ENCODE measurements at places on chromosomes 1 and 21.

GRCh38 chr1:174397261-174397660 is 50.5 kb upstream of the GPR52 start:
- no peak for DNase-seq

DNA sequence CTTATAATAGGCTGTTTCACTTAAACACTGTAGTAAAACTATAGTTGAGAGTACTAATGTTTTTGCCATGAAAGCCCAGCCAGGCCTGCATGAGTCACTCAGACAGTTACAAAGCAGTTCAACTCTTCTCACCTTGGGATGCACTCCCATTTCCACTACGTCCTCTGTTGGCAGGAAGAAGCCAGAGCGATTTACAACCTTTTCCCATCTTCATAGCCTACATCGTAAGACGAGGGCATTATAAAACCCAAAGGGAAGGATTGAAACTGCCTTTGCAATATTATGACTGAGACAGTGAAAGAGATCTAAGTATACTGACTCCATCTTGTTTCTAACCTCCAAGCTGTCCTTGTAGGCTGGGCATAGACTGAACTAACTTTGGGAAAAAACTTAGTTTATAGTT is 71.8 kb upstream of the CSF1 start:
- peak; percentile 69 for DNase-seq

- peak; percentile 46 for DNase-seq
These were observed 208.5 kb upstream of the DAB1 start for GRCh38 chr1:57632401-57632800.

DNA sequence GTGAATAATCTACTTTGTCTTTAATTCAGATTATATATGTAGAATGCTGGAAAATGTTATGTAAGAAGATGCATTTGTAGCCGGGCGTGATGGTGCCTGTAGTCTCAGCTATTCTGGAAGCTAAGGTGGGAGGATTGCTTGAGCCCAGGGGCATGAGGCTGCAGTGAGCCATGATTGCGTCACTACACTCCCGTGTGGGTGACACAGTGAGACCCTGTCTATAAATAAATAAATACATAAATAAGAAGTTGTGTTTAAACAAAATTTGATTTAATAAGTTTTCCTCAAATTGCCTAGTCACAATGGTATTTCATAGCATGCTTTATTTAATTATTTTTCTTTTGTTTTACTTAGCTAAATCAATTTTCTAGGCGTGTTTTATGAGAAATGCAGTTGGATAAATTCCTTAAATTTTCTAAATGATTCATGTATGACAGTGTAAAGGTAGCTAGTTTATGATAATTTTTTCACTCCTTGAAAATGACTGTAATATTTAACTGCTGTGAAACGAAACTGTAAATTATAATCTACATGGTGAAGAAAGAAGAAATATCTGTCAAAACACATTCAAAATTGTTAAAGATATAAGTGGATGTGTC is 232.6 kb downstream of the SRGAP2C start:
- DNase-seq, result no peak

GRCh38 chr1:162988869-162989268 is 80.3 kb upstream of the RGS4 start:
- no peak for DNase-seq

GRCh38 chr1:113677250-113678158 is 81.8 kb downstream of the PHTF1 start:
- peak; percentile 52 for DNase-seq

- DNase-seq, result no peak
These were observed 14.7 kb upstream of the GSTM4 start for GRCh38 chr1:109641078-109641740.

- peak; percentile 74 for DNase-seq
These were observed 16.3 kb upstream of the CDK18 start for GRCh38 chr1:205488074-205488723.

GRCh38 chr1:159857889-159858288 is 4.6 kb downstream of the VSIG8 start:
- no peak for DNase-seq

DNA sequence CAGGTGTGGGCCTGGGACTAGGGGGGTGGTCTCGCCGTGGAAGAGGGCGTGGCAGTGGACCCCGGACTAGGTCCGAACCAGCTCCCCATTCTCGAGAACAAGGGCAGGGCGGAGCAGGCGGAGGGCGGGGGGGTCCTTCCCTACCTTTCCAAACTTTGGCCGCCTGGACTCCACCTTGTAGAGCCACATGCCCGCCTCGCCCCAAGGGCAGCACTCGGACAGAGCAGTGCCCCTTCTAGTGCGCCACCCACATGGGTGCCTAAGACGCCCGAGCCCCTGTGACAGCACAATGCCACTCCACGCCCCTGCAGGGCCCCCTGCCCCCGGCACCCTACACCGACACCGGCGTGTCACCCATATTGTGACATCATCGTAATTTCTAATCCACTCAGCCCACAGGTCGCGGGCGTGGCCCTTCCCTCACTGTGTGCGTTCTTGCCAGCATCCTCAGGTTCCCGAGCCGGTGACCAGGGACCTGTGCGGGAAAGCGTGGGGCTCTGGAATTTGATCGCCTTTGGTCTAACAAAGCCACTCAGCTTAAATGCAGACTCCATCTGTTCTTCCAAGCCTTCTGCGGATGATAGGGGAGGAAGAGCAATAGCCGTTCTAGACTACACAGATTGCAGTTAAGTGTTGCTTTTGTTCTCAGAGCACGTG is 553 bp upstream of the STMN1 start:
- no peak for DNase-seq

GRCh38 chr1:109653306-109653705 is 2.6 kb upstream of the GSTM4 start:
- DNase-seq, result no peak

GRCh38 chr1:169318536-169319244 is 48.9 kb downstream of the NME7 start:
- DNase-seq, result no peak

DNA sequence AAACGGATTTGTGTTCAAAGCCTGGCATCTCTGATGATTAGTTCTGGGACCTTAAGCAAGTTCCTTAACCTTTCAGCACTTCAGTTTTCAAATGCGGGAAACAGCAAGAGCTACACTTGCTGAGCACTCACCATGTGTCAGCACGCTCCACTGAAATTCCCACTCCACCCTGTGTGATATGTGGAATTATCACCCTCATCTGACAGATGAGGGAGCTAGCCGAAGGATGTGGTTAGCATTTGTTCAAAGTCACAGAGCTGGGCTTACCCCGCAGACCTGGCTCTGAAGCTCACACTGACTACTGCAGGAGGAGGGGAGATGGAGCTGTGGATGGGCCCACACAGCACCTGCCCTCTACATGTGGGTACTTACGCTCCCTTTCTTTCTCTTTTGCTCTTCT is 29.1 kb downstream of the IL12RB2 start:
- no peak for DNase-seq

DNA sequence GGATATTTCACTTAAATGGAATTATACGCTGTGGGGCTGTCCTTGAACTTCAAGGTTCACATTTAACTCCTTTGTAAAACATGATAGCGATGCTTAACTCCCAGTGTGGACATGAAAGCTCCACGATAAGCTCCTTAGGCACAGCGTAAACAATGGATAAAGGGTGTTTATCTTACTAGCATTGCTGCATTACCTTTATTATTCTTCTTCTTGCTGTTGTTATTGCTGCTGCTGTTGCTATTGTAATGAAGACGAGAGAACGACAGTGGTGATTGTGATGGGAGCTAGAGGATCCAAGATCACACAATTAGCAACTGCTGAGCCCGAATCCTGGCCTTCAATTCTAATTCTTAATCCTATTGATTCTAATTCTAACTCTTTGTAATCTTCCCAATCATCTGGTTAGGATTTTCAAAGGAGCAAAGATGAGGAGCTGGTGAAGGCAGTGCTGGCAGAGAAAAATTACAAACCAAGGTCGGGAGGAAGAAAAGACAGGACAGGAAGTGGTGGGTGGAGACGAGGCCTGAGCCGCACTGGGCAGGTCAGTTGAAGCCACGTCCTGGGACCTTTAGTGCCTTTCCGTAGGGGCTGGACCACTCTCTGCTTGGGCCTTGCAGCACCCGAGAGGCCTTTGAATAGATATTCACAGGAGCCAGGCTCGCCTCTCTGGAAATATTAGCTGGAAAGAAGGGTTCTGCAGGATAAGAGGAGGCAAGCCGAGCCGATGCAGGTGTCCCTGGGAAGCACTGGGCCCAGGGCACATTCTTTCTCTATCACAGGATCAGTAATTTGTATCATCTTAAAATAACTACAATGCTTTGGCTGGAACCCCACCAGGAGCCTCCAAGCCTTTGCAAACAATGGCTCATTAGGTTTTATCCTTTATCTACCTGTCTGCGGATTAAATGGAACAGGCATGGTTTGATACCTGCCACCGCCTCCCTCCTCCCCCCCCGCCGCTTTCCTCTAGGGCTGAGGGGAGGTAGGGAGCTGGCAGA is 571.6 kb downstream of the AJAP1 start:
- no peak for DNase-seq

DNA sequence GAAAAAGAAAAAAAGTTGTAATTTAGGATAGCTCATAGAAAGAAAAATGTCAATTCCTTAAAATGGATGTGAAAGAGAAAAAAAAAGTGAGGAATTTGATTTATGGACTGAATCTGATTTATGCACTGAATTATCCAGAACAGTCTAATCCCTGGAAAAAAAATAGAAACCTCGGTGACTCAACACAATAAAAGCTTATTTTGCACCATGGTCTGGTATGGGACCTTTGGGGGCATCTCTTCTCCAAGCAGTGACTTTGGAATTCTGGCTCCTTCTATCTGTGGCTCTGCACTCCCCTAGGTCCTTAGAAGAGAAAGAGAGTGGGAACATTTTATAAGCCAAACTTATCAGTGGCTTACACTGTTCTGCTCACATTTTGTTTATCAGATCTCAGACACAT is 471.7 kb upstream of the B3GALT2 start:
- no peak for DNase-seq

DNA sequence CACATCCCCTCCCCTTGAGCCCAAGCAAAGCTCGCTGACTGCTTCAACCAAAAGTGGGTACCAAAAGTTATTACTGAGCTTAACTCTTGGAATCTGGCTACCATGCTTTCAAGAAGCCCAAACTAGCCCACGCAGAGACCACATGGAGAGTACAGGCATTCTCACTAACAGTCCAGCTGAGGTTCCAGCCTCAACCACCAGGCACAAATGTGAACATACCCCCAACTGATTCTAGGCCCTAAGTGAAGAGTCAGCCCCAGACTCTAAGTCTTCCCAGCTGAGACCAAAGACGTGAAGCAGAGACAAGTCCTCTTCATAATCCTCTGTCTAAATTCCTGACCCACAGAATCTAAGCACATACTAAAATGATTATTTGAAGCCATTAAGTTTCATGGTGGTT is 36.8 kb downstream of the EVI5 start:
- DNase-seq, result no peak

DNA sequence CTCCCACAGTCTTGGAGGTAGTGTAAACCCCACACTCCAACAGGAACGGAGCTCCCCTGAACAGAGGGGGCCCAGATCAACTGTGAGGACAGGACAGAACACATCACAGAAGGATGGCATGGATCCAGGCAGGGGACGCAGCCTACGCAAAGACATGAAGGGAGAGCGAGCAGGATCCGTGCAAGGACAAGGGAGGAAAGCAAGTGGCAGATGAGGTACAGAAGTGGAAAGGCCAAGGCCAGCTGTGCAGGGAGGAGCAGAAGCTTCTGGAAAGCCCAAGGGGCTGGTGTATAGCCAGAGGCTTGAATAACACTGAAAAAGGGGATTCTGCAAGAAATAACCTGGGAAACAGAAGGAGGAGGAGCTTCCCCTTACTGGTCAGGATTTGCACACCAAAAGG is 81.2 kb downstream of the SIPA1L2 start:
- no peak for DNase-seq

- no peak for DNase-seq
These were observed 43.7 kb downstream of the TRIM11 start for GRCh38 chr1:228362884-228363450.

GRCh38 chr1:27341525-27342252 is at the start of gene SYTL1:
Gene SYTL1, plus strand, starts transcription at chr1:27342022. Its CDS starts 3,313 bp downstream, at chr1:27345335.
- peak; percentile 82 for DNase-seq

GRCh38 chr21:44537930-44538911 is 1.8 kb downstream of the KRTAP10-1 start:
- DNase-seq, result no peak

DNA sequence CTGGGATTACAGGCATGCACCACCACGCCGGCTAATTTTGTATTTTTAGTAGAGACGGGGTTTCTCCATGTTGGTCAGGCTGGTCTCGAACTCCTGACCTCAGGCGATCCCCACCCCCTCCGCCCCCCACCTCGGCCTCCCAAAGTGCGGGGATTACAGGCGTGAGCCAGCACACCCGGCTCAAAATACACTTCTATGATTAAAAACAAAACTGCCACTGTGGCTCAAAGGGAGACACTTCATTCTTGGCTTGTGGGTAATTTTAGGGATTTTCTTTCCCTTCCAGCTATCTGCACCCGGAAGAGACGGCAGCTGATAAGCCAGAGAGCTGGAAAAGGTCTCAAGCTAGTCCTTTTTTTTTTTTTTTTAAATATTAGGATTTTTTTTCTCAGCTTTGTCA is 24.5 kb downstream of the TMPRSS2 start:
- no peak for DNase-seq

DNA sequence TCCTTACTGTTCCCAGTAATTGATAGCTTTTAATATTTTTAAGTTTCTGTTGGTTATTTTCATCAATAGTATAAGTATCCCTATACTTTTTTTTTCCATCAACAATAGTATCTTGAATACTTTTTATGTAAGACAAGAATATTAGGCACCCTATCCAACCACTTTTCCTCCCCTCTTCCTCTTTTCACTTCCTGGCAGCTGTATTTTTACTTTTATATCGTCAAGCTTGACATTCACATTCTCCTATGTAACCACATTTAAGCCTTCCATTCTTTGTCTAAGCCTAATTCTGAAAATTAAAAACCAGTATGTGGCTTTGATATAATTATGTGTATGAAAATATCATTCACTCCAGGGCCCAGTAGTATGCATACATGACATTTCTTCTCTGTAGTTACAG is 9.3 kb downstream of the TMEM39B start:
- no peak for DNase-seq

DNA sequence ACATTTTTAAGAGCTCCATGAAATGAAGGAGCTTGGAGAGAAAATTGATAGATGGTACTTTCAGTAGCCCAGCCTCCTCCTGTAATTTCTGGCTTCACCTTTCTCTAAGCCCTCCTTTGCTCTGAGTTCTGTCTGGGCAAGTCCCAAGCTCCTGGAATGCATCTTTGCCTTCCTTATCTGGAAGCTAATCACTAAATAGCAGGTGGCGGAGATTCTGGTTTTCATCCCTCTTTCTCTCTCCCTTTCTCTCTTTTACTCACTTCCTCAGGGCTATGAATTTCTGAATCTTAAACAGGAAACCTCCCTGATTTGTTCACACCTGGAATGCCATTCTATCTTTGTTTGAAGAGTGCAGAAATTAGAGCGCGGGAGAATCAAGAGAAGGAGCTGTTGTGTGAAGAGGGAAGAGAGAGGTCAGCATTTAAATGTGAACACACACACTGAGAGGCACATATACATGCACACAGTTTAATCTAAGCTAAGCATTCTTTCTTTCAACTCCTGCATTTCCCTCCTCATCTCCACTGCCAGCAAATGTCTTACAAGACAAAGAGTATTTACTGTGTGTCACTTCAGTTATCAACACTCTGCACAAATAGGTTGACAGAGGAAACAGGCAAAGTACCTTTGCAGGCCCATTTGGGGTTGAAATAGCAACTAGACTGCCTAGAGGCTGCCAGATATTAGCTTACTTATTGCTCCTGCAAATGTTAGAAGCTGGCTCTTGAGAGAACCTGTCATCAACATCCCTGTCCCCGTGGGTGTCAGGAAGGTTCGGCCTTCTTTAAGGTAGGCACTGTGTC is 199.4 kb upstream of the CAMK1G start:
- DNase-seq, result no peak

Measured in urothelium cell line (cell line).